ENCODE measurements at places on chromosomes 1 and 21.

- DNase-seq, result no peak
Observed at GRCh38 chr1:231216498-231216897, 24.5 kb upstream of the GNPAT start.

DNA sequence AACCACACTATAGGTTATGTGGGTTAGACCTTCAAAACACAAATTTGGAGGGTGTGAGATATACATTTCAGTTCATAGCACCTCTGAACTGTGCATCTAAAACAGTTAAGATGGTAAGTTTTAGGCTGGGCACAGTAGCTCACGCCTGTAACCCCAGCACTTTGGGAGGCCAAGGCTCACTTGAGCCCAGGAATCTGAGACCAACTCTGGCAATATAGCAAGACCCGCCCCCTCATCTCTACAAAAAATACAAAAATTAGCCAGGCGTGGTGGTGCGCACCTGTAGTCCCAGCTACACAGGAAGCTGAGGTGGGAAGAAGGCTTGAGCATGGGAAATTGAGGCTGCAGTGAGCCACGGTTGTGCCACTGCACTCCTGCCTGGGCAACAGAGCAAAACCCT lies 47.9 kb downstream of the NAV1 start:
- DNase-seq, result no peak

GRCh38 chr1:197994907-197995407 lies 77.8 kb downstream of the LHX9 start:
- DNase-seq, result no peak

DNA sequence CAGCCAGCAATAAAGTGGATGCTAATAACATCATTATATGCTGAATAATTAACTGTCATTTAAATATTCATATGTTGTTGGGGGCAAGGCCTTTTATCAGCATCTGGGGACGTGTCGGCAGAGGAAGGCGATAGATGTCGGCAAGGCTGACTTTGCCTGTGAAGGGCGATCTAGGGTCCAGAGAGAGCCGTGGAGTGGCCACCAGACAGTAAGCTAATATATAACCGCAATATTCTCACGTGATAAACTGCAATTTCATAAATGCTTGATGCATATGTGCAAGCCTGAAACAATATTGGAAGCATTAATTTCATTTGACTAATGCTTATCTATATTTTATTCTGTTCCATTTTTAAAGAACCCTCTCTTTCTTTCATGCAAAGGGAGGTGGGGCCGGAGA lies 141.0 kb upstream of the POU3F1 start:
- DNase-seq, result no peak

DNA sequence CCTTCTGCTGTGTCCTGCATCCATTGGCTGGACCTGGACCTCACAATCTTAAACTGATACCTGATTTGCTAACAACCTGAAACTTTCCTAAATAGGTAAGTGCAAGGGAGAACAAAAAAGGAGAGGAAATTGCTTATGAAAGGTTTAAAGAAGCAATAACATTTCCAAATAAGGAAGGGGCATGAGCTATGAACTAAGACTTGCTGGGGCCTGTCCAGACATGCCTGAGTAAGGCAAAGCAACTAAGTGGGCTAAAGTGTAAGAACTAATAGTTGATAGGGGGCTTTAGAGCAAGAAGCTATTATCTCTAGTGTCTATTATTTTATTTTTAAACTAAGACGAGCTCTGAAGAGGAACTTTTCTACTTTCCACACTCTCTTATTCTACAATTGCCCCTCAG lies 11.6 kb downstream of the JMJD4 start:
- DNase-seq, result no peak

DNA sequence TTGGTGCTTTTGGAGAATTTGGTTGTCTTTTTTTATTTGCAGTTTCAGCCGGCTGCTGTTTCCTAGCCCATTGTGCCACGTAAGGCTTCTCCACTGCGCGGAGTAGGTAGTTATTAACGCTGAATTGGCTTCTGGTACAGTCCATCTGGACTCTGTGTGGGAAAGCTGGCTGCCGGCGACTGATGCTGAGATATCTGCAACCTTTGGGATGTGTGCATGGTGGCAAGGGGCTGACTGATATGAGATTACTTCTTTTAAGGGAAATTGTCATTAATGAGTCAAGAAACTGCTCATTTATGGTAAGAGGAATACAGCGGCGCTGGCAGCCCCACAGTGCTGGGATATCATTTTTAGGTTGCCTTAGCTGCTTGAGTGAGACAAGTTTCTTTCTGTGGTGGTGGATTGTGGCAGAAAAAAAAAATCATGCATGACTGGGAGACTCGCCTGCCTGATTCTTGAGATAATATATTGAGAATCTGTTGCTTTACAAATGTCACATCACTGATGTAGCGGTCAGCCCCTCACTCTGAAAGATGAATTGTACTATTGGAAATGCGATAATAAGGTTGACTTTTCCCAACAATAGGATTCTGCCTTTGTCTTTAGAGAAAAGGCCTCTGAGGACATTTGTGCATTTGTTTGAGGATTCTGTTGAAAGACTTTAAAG lies 2.5 kb upstream of the ELAVL4 start:
- no peak for DNase-seq

- DNase-seq, result no peak
Observed at GRCh38 chr1:17877316-17877715, 122.2 kb downstream of the ACTL8 start.

- DNase-seq, result no peak
Observed at GRCh38 chr21:45088116-45088515, 13.7 kb downstream of the ADARB1 start.

DNA sequence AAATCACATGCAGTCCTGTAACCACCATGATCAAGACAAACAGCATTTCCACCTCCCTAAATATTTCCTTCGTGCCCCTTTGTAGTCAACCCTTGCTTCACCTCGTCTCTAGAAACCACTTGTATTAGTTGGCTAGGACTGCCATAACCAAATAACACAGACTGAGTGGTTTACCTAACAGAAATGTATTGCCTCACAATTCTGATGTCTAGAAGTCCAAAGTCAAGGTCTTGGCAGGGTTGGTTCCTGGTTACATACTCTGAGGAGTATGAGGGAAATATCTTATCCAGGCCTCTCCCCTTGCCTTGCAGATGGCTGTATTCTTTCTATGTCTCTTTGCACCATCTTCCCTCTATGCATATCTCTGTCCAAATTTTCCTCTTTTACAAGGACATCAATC lies 23.3 kb upstream of the FRRS1 start:
- DNase-seq, result no peak

DNA sequence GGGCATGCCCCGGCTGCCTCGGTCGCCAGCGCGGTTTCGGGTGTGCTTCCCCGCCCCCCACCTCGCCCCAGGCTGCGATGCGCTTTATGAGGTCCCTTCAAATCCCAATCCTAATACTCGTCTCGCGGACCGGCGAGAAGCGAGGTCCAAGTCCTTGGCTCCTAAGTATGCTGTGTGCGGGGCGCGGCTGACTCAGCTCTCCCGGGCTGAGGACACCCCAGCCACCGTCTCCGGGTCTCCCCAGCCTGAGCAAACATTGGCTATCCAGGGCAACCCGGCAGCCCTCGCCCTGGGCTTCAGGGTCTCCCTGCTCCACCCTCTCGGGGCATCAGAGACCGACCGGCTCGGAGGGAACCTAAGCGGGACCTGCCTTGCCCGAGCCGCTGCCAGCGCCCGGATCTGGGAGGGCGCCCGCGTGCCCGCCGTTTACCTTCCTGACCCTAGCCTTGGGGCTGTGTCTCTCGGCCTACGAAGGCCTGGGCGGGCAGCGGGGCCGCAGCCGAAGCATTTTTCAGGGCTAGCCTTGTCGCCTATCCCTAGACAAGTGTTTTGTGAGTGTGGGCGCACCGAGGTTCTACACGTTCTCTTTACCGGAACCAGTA lies 1.2 kb downstream of the ITPKB start:
- peak; percentile 86 for DNase-seq

GRCh38 chr21:41168391-41169257 lies 664 bp downstream of the BACE2 start:
- DNase-seq, result peak; percentile 88

DNA sequence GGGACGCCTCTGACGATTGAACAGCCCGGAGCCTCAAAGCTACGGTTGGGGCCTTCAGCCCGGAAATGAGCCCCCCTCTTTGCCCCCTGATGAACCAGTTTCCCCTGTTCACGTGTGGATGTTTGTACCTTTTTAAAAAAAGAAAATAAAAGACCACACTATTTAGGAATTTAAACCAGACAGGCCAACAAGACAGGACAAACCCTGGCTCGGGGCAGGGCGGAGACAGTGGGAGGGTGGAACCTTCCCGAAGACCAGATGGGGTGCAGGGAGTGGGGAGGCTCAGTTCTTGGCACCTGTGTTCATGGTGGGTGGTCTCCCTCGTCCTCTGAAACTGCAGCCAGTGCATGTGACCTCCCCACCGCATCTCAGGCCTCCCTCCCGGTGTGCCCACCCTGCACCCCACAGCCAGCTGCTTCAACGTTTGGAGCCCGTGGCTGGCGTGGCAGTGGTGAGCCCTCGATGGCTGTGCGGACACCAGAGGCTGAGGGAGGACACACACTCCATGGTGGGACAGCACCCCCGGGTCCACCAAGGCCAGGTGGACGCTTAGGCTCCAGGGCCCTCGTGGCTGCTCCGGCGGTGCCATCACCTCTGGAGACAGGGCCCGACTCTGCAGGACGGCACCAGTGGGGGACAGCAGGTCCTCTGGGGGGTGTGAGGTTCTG lies 45.6 kb downstream of the COL18A1 start:
- peak; percentile 38 for DNase-seq

- no peak for DNase-seq
Observed at GRCh38 chr1:224223819-224224714, 41.0 kb downstream of the DEGS1 start.

DNA sequence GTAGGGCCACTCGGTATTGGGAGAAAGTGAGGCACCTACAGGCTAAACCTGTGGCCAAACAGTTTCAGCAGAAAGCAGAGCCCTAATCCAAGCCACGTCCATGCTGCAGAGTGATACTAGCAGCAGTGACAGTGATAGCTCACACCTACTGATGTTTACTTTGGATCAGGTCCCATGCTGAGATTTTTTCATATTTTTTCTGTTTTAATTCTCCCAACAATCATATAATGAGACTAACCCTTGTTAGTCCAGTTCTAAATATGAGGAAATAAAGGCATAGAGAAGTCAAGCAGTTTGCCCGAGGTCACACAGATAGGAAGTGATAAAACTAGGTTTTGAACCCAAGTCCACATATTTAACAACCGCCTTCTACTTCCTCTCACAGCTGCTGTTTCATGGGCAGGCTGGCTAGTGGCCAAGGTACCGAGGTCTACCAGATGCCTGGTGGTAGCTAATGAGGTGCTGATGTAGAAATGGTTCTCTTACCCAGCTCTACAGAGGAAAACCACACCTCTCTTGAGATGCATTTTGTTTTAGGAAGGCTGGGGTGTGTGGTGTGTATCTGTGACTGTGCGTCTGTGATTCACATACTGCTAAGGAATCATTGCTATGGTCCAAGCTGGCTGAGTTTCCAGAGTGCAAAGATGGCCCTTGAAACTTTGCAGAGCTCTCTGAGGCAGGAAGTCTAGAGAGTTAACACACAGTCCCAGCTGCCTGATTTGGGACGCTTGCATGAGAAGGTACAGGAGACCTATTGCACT lies 80.3 kb upstream of the ARTN start:
- DNase-seq, result peak; percentile 81

GRCh38 chr21:26007951-26008498 lies 162.5 kb downstream of the APP start:
- DNase-seq, result no peak

DNA sequence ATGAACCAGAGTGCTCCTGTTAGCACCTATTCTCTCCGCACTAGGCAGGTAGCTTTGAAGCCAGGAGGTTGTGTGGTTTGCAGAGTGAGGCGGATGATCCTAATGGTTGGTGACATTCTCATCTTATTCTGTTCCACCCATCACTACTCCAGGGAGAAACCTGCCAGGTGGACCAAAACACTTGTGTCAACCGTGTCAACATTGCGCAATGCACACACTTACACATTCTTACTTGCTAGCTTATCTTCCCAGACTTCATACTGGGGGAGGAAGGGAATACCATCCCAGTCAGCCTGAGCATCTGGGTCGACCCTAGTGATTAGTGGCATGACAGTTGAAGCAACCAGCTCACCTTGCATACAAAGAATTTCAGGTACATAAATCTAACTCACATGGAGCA lies 236.9 kb downstream of the RPS6KC1 start:
- no peak for DNase-seq

- DNase-seq, result no peak
Observed at GRCh38 chr21:42263591-42264131, 44.7 kb downstream of the ABCG1 start.

DNA sequence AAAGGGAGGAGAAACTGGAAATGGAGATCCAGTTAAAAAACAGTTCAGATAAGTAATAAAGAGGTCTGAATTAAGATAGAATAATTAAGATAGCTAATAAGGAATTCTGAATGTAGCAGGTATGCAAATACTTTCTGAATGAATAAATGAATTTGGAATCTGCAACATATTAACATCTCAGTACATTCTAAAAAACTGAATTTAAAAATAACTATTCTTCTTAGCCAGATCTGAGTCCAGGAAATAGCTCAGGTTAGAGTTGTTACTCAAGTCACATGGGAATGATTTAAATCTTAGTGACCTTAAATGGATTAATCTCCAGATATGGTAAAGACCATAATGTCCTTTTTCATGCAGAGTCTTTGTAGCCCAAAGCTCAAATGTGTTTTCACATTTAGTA lies 51.2 kb downstream of the EYA3 start:
- DNase-seq, result no peak

- no peak for DNase-seq
Observed at GRCh38 chr1:203663294-203663693, 36.7 kb downstream of the ATP2B4 start.

DNA sequence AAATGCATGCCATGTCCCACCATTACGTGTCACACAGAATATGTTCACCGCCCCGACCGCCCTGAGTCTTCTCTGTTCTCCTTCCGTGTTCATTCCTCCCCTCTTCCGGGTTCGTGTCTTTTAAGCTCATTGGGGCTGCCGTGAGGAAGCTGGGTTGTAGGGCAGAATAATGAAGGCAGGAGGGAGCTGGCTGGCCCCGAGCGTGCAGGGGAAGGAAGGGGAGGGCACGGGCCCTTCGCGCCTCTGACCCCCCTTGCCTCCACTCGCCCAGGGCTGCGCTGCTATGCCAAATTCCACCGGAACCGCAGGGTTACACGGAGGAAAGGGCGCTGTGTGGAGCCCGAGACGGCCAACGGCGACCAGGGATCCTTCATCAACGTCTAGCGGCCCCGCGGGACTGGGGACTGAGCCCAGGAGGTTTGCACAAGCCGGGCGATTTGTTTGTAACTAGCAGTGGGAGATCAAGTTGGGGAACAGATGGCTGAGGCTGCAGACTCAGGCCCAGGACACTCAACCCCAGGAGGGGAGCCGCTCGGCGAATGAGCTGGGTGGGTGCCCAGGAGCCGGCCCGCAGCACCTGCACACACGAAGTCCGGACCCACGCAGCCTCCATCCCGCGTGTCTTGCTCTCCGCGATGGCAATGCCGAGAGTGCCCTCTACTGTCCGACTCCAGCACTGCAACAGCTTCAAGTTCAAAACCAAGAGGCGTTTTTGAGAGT lies 16.5 kb upstream of the AGTRAP start:
- peak; percentile 95 for DNase-seq

- no peak for DNase-seq
Observed at GRCh38 chr1:72635719-72636118, 353.4 kb upstream of the NEGR1 start.

- DNase-seq, result no peak
Observed at GRCh38 chr21:29181799-29182470, 51.5 kb downstream of the MAP3K7CL start.

GRCh38 chr1:116508984-116509980 lies 61.5 kb downstream of the CD58 start:
- no peak for DNase-seq

- no peak for DNase-seq
Observed at GRCh38 chr1:147185432-147185831, 13.2 kb upstream of the PRKAB2 start.

- no peak for DNase-seq
Observed at GRCh38 chr1:91591175-91591974, 90.7 kb downstream of the CDC7 start.

Measured in aorta (tissue), 5 donors.